ENCODE measurements at places on chromosomes 13 and 19.
A peak's percentile ranks its signal among the peaks of the same experiment; 100 is the strongest.

DNA sequence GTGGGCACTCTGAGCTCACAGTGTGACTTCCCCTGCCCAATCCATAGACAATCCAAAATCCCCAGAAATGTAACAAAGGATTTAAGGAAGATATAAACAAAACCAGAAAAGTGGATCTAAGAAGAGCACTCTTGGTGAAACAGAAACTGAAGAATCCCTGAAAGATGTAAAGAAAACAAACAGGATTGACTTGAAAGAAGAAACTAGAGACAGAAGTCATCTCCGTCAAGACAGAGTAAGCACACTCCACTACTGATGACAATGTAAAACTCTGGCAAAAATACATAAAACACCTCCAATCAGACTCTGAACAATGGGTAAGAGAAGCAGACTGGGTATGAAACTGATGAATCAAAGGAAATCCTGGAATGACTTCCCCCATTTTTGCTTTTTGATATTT lies 13.5 kb downstream of the TUBGCP3 start:
- peaks cover 9% of the 10 kb centered on the region for H3K4me1 ChIP-seq
- H3K27ac ChIP-seq = peak overlapping the region; percentile 68
- H3K4me3 ChIP-seq = no peak overlapping the region
- no peaks in the 10 kb centered on the region for H3K27me3 ChIP-seq
- no peak for DNase-seq

- H3K4me3 ChIP-seq = peak overlapping the region; percentile 93
- peak overlapping the region; percentile 95 for H3K27ac ChIP-seq
- peak; percentile 74 for DNase-seq
- H3K27me3 ChIP-seq = no peaks in the 10 kb centered on the region
- peaks cover 44% of the 10 kb centered on the region for H3K4me1 ChIP-seq
Observed at GRCh38 chr19:47779524-47780214, 1.2 kb downstream of the SELENOW start.

GRCh38 chr13:96020931-96021330 lies 32.3 kb downstream of the UGGT2 start:
- no peak overlapping the region for H3K4me3 ChIP-seq
- H3K27me3 ChIP-seq = no peaks in the 10 kb centered on the region
- peak; percentile 41 for DNase-seq
- H3K4me1 ChIP-seq = peaks cover 4% of the 10 kb centered on the region
- no peak overlapping the region for H3K27ac ChIP-seq

GRCh38 chr19:38559428-38560401 lies 58.0 kb downstream of the MAP4K1 start:
- DNase-seq = no peak
- H3K36me3 ChIP-seq = no peaks in the 10 kb centered on the region

DNA sequence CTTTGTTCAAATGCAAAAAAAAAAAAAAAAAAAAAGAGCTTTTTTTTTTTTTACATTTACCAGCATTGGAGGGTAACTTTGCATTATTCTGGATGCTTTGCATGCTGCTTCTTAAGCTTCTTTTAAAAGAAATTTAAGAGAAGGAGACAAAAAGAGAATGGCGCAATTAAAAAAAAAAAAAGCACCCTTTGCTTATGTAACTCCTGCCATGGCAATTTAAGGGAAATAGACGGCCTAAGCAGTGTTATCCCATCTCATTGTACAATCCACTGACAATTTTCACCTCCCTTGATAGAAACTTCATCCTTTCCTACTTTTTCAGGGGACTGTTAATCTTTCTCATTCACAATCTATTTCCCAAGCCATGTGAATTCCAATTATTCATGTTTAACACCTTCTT lies 129.8 kb downstream of the KCTD12 start:
- no peak overlapping the region for H3K27ac ChIP-seq
- H3K4me3 ChIP-seq = no peak overlapping the region
- H3K4me1 ChIP-seq = no peaks in the 10 kb centered on the region

Data from stomach (tissue), 19 donors.